ENCODE measurements at places on chromosomes 16 and 17.

DNA sequence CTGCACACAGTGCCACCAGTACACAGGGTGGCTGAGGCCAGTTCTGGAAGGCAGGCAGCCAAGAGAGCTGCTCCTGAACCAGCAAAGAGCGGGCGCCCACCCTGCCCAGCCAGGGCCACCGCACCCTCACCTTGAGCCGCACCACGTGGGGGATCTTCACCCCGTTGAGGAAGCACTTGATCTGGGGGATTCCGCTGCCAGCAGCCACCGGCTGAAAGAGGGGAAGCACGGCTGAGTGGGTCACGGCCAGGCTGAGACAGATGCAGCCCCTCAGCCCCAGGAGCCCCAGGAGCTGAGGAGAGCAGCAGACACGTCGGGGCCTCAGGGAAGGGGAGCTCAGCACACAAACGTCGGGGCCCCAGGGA lies 14.6 kb upstream of the CCDC154 start:
- DNase-seq: no peak

DNA sequence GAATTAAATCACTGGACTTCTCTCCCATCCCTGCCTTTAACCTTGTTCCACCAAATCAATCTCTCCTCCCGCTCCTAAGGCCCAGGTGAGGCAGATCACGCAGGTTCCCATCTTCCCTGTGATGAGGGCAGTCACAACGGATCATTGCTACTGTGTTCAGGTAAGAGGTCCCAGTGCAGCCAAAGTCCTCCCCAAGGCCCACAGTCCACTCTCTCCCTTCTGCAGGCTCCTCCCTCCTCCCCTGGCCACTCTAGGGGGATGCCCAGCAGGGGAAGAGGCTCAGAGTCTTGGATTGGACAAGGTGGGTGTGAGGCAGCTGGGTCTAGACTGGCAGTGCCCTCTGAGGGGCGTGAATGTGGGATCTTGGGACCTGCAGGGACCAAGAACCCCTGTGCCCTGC lies 2.6 kb upstream of the ADGRG3 start:
- no peak for DNase-seq

DNA sequence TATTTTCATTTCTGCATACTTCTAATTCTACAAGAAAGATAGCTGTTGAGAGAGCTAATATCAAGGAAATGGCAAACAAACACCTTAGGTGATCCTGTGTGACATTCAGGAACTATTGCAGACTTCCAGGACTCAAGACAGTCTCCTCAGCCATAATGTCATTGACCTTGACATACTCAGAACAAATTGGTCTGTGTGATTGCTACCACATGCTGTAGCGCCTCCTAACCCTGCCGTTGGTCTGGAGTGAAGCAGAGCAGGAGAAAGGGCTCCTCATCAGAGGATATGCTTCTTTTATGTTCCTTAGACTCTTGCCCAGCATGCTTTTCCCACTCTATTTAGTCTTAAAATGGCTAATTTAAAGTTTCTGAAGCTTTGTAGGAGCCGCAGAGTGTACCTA lies 194.2 kb upstream of the TBX2 start:
- no peak for DNase-seq

GRCh38 chr16:89001117-89002027 lies 24.4 kb upstream of the CBFA2T3 start:
- no peak for DNase-seq

GRCh38 chr17:65593855-65594845 lies 32.7 kb upstream of the AXIN2 start:
- DNase-seq: peak; percentile 73

- peak; percentile 76 for DNase-seq
These were observed 58.1 kb downstream of the CYB5B start for GRCh38 chr16:69482410-69482991.

DNA sequence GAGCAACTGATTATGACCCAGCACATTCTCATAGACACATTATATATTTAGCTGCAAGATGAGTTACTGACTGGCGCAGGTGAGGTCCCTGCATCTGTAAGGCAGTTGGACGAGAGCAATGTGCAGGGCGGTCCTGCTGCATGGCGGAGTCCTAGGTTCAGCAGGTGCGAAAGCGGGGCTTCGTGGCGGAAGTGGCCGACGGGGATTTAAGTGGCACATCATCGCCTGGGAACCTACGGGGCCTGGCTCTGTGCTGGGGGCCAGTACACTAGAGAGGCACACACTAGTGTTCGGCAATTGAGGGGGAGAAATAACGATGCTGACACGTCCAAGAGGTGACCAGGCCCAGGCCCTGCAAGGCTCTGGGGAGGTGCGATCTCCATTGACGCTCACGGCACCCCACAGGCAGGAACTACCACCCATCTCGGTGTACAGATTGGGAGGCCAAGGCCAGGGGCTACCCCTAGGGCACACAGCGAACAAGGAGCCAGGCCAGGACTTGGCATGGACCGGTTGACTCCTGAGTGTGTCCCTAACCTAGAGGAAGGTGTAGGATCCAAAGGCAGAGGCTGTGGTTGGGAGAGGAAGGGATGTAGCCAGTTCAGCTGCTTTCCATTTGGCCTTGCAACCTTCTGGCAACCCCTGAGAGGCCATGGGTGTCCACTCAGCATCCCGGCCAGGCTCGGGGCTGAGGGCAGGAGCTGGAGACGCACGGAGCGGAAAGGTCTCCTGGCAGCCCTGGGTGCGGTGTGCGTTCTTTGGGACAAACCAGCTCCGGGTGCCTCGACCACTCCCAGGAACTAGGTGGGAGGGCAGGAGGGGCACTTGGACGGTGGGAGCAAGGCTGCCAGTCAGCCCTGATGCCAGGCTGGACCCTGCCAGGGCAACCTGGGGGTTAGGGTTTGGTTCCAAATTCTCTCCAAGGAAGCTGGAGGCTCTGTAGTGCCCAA lies 103.9 kb upstream of the CREBBP start:
- DNase-seq: no peak

- no peak for DNase-seq
These were observed 74.1 kb upstream of the NKD1 start for GRCh38 chr16:50474138-50474537.

DNA sequence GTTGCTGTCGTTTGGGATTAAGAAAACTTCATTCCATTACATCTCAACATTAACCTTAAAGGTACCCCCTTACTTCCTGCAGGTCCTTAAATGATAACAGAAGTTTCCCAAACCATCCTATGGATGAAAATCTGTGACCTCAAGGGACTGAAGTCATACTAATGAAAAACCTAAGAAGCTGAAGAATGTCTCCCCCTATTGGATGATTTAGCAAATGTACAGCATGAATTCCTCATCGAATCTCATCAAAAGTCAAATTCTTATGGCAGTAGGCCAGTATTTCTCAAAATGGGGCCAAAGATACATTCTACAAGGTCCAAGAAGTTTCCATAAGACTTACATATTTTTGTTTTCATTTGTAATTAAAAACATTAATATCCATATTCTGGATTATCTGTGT lies 13.5 kb downstream of the SCO1 start:
- peak; percentile 16 for DNase-seq

DNA sequence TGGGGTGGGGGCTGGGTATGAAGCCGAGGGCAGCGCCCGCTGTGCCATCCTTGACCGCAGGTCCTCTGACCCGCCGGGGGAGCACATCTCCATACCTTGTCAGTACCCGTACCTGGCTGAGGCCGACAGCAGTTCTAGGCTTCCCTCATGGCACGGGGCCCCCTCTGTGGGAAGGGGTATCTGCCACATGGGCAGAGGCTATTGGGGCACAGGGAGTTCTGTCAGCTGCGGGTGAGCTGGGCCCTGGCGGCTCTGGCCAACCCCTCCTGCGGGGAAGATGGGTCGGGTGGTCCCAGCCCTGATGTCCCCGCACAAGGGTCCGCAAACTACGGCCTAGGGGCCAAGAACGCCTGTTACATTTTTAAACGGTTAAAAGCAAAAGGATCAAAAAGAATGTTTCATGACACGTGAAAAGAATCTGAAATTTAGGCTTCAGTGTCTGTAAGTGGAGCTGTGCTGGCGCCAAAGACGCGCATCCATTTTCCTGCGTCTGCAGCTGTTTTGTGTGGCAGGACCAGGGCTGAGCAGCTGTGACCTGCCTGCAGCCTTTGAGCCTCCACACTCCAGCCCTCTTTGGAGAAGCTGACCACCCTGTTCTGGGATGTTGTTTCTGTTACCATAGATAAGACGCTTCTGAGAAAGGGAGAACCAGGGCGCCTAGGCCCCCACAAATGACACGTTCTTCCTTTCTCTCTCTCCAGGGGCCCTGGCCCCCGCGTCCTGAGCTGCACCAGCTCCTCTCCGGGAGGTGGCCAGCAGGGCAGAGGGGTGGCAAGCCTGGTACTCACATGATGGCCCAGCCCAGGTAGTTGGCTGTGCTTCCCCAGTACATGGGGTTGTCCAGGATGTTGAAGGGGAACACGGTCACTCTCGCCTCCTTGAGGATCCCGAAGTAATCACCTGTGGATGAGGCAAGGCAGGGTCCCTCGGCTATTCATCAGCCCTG lies 12.7 kb upstream of the RASD1 start:
- DNase-seq: no peak

GRCh38 chr16:80056324-80056723 lies 455.8 kb upstream of the MAF start:
- peak; percentile 63 for DNase-seq

- no peak for DNase-seq
These were observed 31.3 kb upstream of the MPHOSPH6 start for GRCh38 chr16:82201351-82201750.

DNA sequence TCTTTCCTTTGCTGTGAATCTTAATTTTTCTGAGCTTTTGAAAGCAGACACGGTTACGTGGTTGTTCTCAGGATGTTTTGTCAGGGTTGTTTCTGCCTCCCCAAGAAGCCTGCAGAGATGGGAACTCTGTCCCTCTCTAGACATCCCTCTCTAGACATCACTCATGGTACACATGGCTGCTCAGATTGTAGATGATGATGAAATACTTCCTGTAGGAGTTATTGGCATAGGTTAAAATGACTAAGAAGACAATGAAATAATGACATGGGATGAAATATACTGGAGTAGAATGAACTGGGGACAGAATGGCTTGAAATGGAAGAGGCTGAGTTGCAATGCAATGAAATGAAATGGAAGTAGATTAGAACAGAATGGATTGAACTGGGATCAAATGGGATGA lies 253.4 kb downstream of the SHISA9 start:
- DNase-seq: no peak

- no peak for DNase-seq
These were observed 12.2 kb upstream of the PHOSPHO1 start for GRCh38 chr17:49242813-49243212.

GRCh38 chr17:74176546-74177001 lies 26.9 kb upstream of the RPL38 start:
- peak; percentile 85 for DNase-seq

DNA sequence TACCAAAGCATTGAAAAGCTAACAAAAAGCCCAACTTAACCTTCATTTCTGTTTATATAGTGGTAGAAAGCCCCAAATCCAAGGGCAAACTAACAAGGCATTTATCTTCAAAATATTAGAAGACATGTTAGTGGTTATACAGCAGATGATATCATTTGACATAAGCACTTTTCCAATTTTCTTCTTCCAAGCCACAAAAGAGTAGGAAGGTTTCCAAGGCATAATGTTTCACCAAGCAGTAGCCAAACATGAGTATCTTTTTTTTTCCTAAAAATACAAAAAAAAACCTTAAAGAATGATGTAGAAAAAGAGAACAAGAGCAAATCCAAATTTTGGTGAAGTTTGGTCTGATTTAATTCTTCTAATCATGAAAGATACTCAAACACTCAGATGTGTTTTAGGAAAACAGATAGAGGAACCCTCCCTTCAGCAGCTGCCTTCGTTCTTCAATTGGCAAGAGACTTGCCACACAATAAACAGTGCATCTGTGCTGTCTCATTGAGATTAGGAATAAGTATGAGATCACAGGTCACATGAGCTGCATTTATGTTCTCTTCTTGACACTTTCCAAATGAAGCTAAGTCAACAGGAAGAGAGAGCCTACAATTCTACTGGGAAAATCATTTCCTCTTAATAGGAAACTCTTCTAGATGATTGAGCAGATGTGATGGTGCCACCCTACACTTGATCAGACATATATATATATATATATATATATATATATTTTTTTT lies 106.7 kb downstream of the TTC19 start:
- peak; percentile 35 for DNase-seq

DNA sequence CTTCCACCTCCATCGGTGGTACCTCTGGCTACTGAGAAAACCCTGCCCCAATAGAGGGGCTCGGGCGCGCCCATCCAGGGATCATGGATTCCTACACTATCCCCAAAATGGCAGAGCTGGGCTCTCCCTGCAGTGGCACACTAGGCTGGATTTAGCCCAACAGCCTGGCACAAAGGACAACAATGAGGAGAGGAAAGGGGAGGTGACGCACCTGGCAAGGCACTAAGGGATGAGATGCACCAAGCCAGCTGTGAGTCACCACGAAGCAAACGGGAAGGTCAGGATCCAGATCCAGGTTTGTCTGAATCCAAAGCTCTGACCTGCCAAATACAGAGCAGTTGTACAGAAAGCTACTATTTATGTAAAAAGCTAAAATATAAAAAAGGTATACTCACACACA lies 18.1 kb downstream of the UBE2O start:
- no peak for DNase-seq

- DNase-seq: peak; percentile 78
These were observed 65.0 kb downstream of the MMD start for GRCh38 chr17:55356434-55357328.

DNA sequence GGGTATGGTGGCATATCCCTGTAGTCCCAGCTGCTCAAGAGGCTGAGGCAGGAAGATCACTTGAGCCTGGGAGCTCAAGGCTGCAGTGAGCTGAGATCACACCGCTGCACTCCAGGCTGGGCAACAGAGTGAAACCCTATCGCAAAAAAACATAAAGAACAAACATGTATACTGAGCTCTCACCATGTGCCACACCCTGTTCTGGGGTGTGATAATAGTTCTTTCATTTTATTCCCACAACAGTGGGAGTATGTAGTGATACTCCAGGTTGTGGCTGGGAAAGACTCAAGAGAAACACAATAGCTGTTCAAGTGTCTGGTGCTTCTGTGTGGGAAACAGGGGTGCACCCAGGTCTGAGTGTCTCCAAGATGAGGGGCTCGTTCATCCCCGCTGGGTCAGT lies 90.7 kb downstream of the SOCS1 start:
- no peak for DNase-seq

DNA sequence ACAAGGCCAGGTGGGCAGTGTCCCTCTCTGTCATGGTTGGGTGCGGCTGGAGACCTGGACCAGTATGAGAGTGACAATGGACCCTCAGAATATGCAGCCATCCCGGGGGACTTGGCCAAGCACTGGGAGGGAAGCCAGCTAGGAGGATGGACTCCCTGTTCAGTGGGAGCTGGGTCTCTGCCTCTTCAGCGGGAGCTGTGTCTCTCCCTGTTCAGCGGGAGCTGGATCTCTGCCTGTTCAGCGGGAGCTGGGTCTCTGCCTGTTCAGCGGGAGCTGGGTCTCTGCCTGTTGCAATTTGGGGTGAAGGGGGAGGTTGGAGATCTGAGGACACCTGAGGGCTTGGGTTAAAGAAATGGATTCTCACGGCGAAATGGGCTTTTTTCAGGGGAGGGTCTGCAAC lies 3.8 kb upstream of the PRSS33 start:
- DNase-seq: no peak

DNA sequence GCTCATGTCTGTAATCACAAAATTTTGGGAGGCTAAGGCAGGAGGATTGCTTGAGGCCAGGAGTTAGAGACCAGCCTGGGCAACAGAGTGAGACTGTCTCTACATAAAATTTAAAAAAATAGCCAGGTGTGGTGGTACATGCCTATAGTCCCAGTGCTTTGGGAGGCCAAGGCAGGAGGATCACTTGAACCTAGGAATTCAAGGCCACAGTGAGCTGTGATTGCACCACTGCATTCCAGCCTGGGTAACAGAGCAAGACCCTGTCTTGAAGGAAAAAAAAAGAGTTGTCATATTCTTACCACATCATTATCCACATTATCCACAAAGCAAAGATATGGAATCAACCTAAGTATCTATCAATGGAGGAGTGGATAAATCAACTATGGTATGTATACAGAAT lies 21.0 kb upstream of the MAPK3 start:
- DNase-seq: no peak

- DNase-seq: no peak
These were observed 43.8 kb downstream of the PGS1 start for GRCh38 chr17:78422267-78422605.

All from GM03348 (cell line).